SHP77 (cell line): ENCODE measurements at places on chromosomes 16 and 17.

DNA sequence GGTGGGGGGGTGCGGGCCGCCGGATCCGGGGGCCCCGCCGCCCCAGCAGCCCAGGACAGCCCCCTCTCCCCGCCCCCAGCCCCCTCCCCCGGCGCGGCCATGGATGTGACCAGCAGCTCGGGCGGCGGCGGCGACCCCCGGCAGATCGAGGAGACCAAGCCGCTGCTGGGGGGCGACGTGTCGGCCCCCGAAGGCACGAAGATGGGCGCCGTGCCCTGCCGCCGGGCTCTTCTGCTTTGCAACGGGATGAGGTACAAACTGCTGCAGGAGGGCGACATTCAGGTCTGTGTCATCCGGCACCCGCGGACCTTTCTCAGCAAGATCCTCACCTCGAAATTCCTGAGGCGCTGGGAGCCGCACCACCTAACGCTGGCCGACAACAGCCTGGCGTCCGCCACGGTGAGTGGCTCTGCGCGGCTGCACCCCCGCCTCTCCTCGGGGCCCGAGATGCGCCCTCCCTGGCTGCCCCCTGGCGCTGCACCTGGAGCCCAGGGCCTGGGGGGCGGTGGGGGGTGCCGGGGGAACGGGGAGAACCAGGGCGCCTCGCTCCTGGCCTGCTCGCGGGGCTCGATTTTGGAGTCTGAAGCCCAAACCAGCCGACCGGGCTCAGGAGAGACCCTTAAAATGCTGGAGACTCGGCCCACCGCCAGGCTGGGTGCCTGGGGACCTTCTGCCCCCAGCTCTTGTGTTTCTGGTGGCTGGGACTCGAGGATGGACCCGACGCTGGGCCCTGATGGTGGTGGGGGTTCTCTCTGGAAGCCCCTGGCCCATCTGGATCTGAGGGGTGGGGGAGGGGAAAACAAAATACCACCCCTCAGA lies 744 bp downstream of the CMIP start:
- no peak for DNase-seq

- no peak for DNase-seq
Measured at GRCh38 chr16:89195521-89196171, 4.7 kb downstream of the SLC22A31 start.

- DNase-seq, result no peak
Measured at GRCh38 chr17:45332505-45332904, 15.7 kb upstream of the MAP3K14 start.

- no peak for DNase-seq
Measured at GRCh38 chr16:17832738-17833137, 362.0 kb upstream of the XYLT1 start.

- DNase-seq, result no peak
Measured at GRCh38 chr16:4481526-4481925, 5.3 kb downstream of the HMOX2 start.

GRCh38 chr16:28531777-28532744 lies 6.7 kb downstream of the NUPR1 start:
- no peak for DNase-seq

GRCh38 chr17:76734080-76734840 lies 2.9 kb downstream of the SRSF2 start:
- DNase-seq, result no peak
